CD4-positive, alpha-beta T cell treated with Interleukin-17A for 4 hours (primary cell): ENCODE measurements at places on chromosomes 16 and 17.
A peak's percentile ranks its signal among the peaks of the same experiment; 100 is the strongest.

- no peak for DNase-seq
Observed at GRCh38 chr16:85419503-85420408, 193.4 kb upstream of the GSE1 start.

GRCh38 chr17:393806-394717 lies 41.5 kb upstream of the RPH3AL start:
- no peak for DNase-seq

GRCh38 chr17:79991924-79992648 lies 43.6 kb downstream of the TBC1D16 start:
- DNase-seq = peak; percentile 19

- peak; percentile 59 for DNase-seq
Observed at GRCh38 chr17:63696381-63696961, 3.5 kb downstream of the LIMD2 start.

GRCh38 chr16:57882792-57883191 lies 80.5 kb upstream of the KIFC3 start:
- no peak for DNase-seq
